ENCODE measurements at places on chromosomes 4 and X. TPM values are rescaled to one million over a fixed set of nuclear protein-coding genes. Genes with fewer than 3 reads are reported as not detected.

The LONRF3 gene
- 1.2 TPM for total RNA-seq

The ETNPPL gene
- total RNA-seq, result not detected

The KLHL4 gene
- total RNA-seq, result 0.56 TPM

The TRIM61 gene
- total RNA-seq, result 2.5 TPM

The FAM184B gene
- total RNA-seq, result not detected

The USP26 gene
- total RNA-seq, result not detected

The USP17L19 gene
- total RNA-seq, result not detected

The GYPE gene
- total RNA-seq, result 1.0 TPM

The NHS gene
- total RNA-seq, result 5.9 TPM

The MAGEC2 gene
- not detected for total RNA-seq

The AWAT2 gene
- not detected for total RNA-seq

The UGT2B10 gene
- not detected for total RNA-seq

The NXF2 gene
- not detected for total RNA-seq

The CLIC2 gene
- total RNA-seq, result 0.88 TPM

The MEPE gene
- total RNA-seq, result not detected

The FRMPD4 gene
- 1.0 TPM for total RNA-seq

The FGFBP2 gene
- total RNA-seq, result not detected

The FRG1 gene
- 41.5 TPM for total RNA-seq

The COX7B gene
- total RNA-seq, result 323 TPM

The GPR82 gene
- not detected for total RNA-seq

The GC gene
- total RNA-seq, result not detected

The TLR1 gene
- total RNA-seq, result not detected

The IQSEC2 gene
- 18.8 TPM for total RNA-seq

The ZNF280C gene
- total RNA-seq, result 8.3 TPM

The NOA1 gene
- total RNA-seq, result 18.6 TPM

The PABPC5 gene
- total RNA-seq, result 1.2 TPM

The PNCK gene
- total RNA-seq, result not detected

The PCSK1N gene
- total RNA-seq, result 3.2 TPM

The CCNG2 gene
- total RNA-seq, result 12.2 TPM

The TMEM131L gene
- total RNA-seq, result 5.9 TPM

The NEUROG2 gene
- not detected for total RNA-seq

The PDE5A gene
- 158 TPM for total RNA-seq

The GPR119 gene
- total RNA-seq, result not detected

The ITIH6 gene
- total RNA-seq, result not detected

The TCEAL7 gene
- total RNA-seq, result 30.5 TPM
